ENCODE measurements at places on chromosomes 3 and 15. TPM values are rescaled to one million over a fixed set of nuclear protein-coding genes. Genes with fewer than 3 reads are reported as not detected.

- no peak for DNase-seq
Measured at GRCh38 chr15:65095011-65095746, 18.6 kb downstream of the KBTBD13 start.

DNA sequence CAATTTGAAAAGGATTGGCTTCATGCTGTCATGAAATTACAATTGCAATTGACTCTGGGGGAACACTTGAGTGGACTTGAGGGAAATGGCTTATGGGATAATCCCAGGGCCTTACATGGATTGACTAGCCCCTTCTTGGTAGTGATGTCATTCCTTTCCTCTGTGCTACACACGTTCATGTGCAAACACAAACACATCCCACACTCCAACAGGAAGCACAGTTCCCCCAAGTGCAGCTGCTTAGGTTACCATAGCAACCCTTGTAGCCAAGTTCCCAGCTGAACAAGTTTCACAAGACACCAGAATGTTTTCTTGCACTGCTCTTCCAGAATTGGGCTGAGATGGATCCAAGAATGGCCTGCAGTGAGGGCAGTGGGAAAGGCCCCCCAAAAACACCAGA lies 217.0 kb downstream of the ZNF621 start:
- DNase-seq: no peak

ZNF717 gene
- total RNA-seq: 13.7 TPM

DNA sequence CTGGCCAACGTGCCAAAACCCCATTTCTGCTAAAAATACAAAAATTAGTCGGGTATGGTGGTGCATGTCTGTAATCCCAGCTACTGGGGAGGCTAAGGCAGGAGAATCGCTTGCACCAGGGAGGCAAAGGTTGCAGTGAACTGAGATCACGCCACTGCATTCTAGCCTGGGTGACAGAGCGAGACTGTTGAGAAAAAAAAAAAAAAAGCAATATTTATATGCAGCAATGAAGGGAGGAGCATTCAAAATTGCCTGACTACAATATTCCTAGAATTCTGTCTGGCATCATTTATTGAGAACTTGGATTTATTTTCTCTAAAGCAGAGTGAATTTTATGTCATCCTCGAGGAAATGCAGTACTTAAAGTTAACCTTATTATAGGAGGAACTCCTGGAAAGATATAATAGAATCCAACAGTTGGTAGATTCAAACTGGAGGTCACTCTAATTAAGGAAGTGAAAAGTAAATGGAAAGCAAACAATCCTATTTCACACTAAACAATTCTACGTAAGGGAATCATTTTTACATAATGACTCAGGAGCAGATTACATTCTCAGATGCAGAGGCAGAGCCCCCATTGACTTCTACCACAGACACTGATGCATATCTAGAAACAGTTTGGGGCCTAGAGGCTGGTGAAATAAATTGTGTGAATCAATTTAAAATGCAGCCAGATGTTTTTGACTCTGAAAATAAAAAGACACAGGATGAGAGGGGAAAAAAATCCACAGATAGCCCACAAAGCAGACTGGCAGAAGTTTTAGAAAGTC lies 82.1 kb upstream of the FHIT start:
- DNase-seq: no peak

TNFSF10 gene
- 45.0 TPM for total RNA-seq

DNA sequence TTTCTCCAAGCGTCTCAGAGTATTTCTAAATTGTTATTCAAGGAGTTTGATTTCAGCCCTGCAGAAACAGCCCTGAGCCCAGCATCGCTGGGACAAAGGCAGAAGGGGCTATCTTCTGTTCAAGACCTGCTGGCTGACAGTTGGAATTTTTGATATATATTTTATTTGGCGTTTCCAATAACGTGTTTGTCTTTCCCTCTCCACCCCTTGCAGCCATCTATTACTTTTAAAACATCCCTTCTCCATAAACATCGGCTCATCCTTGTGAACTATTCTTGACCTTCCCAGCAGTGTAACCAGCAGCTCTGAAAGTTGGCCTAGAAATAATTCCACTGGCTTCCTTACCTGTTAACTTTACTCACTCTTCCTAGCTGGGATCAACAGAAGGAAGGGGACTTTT lies 5.5 kb upstream of the MEIS2 start:
- no peak for DNase-seq

THRB gene
- total RNA-seq: not detected

DNA sequence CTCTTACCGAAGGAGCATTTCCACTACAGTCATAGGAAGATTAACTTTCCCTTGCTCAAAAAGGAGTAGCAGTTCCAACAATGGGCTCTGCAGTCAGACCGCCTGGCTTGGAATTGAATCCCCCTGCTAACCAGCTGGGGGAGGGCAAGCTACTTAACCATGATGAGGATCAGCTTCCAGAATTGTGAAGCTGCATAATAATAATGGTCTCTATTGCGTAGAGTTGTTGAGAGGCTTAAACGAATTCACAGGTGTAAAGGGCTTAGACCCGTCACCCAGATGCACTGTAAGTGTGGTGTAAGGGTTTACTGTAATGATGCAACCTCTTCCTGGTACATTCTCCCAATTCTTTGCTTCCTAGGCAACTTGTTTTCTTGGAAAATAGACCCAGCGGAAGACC lies 185.2 kb upstream of the RGMA start:
- no peak for DNase-seq

- DNase-seq: no peak
Measured at GRCh38 chr15:98635848-98636247, 12.5 kb upstream of the IGF1R start.

GRCh38 chr15:94610069-94610468 lies 378.7 kb downstream of the MCTP2 start:
- no peak for DNase-seq

DNA sequence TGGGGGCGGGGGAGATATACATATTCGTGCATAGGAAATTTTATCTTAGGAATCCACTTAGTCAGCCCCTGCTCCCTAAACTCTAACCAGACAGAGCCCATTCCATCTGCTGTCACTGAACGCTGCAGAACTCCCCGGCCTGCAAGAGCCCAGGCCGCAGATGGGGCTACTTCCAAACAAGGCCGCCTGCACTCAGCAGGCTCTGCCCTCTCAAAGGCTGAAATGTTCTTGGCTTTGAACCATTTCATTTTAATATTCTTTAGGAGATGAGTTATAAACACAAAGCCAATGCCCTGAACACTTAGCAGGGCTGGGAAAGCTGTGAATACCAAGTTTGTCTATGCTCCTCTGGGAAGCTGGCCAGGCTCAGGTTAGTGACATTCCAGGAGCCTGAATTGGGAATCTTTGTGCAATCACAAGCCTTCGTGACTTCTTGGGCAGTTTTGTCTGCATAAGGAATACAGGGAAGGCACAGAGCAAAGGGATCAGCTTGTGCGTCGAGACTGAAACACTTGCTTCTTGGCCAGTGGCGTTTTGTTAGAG lies 65.0 kb downstream of the SYNM start:
- no peak for DNase-seq

TMOD2 gene
- total RNA-seq: 10.7 TPM

SIDT1 gene
- total RNA-seq: 65.7 TPM

- no peak for DNase-seq
Measured at GRCh38 chr15:50227076-50227475, 38.5 kb downstream of the HDC start.

DNA sequence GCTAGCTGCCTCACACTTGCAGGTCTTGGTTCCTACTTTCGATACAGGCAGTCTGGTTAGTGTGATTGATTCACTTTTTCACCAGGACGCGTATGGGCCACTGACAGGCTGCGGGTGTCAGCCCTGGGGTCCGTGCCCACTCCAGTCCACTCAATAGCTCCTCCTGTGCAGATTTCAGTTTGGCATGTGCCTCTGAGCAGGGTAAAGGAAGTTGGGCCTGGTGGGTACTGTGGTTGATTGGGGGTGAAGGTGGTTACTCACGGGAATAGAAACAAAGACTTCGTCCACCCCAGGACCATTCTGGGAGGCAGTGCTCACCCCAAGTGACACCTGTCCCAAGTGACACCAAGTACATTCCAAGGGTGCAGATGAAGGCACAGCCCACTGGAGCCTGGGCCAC lies 62.3 kb downstream of the EPHB1 start:
- DNase-seq: no peak

DNA sequence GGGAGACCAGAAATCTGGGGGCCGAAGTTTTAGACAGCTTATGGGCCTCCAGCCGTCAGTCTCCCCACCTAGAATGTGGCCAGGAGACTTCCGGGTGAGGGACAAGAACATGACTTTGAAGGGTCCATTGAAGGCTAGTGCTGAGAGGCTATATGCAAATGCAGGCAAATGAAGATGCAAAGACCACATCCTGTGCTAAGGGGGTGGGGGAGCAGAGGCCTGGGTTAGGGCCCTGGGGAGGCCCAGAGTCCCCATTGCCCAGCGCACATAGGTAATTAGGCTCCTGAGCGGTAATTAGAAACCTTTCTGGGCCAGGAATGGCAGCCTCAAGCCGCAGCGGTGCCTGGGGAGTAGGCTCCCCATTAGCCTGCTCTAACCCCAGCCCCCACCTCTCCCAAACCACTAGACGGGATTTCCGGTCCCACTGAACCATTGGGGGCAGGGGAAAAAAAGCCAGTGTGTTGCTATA lies 6.8 kb downstream of the CSK start:
- peak; percentile 60 for DNase-seq

DNA sequence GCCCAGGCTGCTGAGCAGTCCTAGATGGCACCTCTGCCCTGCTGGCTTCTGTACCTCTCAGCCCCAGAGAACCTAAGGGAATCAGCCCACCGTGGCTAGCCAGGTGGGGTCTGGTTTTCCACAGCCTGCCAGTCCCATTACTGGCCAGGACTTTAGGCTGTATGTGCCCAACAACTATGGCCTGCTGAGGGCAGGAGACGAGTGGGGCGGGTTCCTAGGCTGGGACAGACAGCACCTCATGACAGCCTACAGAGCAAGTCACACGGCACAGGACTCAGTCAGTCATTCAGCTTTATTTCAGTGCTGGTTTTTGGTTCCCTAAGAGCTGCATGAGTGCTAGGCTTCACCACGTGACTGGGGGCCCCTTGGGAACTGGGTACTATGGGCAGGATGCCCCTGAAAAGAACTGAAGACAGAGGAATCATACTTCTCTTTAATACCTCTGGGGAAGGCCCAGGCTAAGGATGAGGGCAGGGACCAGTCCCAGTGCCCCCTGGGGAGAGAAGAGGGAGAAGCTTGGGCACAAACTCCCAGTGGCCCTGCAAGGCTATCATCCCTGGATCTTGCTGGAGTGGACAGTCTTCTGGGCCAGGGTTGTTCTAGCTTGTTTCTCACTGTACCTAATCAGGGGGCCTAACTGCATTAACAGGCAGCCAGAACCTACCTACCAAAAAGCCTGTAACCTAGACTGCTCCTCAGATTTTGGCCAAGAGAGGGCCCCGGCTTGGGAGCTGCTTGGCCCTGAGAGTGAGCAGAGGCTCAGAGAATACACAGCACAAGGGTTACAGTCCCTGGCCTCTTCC lies 14.8 kb downstream of the CLK3 start:
- DNase-seq: no peak

DNA sequence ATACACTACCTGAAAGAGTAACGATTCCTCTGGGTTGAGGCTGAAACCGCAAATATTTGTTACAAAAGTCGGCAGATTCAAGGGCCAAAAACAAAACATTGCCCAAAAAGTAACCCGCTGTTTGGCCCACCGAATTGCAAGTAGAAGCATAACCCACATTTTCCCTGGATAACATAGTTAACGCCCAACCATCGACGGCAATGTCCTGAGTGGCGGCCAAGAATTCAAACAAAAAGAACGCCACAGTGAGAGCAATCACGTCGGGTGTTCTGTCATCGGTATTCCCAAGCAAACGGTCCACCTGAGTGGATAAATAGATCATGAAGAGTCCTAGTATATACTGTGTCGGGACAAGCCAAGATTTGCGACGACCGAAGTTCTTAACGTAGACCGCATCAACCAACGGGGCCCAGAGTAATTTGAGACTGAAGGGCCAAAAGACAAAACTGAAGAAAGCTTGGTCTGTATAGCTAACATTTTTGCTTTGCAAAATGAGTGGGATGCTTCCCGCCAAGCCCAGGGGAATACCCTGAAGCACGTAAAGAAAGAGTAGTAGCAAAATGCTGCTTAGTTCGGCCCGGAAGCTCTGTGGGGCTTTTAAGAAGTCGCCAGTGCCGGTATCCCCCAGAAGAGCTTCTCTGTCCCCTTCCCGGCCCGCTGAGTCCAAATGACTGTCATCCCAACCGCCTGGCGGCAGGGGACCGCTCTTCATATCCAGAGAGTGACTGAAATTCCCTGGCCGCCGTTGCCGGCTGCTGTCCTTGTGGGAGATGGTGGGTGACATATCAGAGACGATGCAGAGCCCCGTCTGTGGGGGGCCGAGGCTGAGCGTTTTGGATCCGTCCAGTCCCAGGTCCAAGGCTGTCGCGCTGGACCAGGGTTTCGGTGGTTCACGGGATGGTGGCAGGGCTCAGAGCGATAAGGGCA lies 750 bp downstream of the SLC33A1 start:
- no peak for DNase-seq

NAALADL2 gene
- total RNA-seq: not detected

GRCh38 chr3:45673273-45673672 lies 15.9 kb upstream of the SACM1L start:
- no peak for DNase-seq

GOLGA6A gene
- 0.29 TPM for total RNA-seq
